Renal cortical epithelial cell (primary cell): ENCODE measurements at places on chromosomes 6 and 20. TPM values are rescaled to one million over a fixed set of nuclear protein-coding genes. Genes with fewer than 3 reads are reported as not detected.

- DNase-seq = no peak
These were observed 39.6 kb downstream of the ILRUN start for GRCh38 chr6:34657037-34657306.

GRCh38 chr6:134177236-134177635 lies 124.8 kb upstream of the SLC2A12 start:
- DNase-seq = no peak

DNA sequence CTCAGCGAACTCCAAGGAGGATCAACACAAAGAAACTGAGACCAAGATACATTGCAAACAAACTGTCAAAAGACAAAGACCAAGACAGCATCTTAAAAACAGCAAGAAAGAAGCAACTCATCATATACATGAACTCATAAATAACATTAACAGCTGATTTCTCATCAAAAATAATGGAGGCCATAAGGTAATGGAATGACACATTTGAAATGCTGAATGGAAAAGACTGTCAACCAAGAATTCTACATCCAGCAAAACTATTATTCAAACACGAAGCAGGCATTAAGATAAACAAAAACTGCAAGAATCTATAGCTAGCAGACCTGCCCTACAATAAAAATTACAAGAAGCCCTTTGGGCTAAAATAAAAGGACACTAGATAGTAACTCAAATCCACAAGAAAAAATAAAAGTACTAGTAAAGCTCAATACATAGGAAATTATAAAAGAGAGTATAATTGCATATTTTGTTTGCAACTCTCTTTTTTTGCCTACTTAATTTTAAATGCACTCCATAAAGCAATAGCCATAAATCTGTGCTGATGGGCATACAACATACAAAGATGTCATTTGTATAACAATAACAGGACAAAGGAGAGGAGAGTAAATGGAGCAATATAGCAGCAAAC lies 37.9 kb upstream of the FOXF2 start:
- no peak for DNase-seq

DNA sequence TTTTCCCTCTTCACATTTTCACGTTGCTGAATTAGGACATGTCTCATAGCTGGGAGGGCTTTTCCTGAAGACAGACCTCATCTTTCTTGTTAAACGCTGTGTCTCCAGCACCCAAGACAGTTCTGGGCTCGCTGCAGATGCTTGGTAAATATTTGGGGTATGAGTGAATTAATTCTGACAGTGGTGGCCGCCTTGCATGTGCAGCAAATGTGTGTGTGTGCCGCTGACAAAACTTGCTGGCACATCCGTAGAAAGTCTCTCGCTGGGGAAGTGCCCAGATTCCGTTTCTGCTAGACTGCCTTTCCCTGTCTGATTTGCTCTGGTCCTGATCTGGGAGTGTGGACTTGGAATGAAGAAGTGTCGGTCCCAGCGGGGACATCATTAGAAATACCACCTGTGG lies 48.2 kb upstream of the ZNFX1 start:
- no peak for DNase-seq

DNA sequence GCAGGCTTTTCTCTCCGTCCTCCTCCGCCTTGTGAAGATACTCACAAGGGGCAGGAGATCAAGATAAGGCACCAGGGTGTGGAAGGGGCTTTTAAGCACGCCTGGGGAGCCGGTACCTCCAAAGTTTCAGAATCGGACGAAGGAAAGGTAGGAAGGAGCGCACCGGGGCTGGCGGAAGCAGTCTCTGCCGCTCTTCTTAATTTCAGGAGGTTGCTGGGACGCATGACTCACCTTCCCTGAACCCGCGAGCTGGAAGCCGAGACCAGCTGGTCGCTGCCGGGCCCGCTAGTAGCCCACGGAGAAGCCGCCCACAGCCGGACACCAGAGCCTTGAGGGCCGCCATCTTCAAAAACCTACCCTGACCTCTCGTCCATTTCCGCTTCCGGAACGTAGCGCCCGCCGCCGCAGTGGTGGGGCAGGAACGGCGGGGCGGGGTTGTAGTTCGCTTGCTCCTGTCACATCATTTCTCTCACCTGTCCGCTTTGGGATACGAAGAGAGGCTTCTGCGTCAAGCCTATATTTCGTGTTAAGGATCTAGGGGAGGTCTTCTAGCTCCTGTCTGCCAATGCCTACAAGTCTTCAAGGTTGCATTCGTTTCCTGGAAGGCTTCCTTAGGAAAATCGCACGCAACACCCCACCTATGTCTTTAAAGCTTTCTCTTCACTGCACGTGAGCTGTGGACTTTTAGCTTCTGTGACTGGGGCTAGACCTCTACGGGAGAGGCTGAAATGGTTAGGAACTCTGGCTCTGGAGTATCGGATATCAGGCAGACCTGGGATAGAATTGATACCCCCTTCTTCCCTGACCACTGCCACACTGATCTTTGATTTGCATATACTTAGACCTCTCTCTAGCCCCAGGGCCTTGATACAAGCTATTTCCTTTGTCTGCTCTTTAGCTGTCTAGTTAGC lies at the start of gene MRPS18A:
Gene MRPS18A, minus strand, starts transcription at position 355 of the 911 bp plus-strand sequence. Its CDS starts 12 bp downstream, at position 343.
- peak; percentile 62 for DNase-seq

GRCh38 chr20:53656293-53657202 lies 62.9 kb upstream of the ZNF217 start:
- DNase-seq = peak; percentile 96

DNA sequence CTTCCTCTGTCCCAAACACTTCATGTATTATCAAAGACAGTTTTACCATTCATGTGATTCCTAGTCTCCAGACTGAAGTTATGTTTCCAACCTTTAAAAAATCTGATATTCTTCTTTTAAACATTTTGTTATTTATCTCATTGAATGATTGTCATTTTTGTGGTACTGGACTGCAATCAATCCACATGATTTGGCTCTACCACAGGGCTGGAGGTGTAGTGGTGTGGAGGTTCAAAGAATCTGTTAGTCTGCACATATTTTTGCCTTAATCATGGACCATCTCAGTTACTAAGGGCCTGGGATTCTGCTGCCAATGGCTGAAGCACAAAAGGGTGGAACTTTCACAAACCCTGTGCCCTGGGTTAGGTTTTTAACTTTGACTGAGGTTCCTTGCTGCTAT lies 164.1 kb upstream of the JAG1 start:
- no peak for DNase-seq

DNA sequence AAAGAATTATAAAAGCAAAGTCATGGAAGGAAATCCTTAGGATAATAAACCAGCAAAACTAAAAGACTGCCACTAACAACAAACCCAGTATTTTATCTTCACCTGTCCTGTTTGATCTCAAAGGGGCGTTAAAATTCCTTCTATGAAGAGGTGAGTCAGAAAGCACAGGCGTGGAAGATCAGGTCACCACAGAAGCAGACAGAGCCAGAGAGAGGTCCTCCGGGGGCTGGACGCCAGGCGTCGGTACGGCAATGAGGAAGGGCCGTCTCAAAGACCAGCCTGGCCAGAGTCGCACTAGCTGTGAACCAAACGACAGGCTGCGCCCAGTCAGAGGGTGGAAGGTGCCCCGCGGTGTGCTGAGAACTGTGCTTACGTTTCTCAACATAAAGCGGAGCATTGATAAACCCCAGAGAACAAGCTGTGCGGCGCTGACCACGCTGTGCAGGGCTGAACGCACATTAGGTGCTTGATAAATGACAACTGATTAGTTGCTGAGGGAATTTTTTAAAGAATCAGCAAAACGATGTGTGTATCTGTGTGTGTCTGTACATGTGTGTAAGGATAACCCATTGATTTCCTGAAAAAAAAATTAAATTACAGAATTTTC lies 85.6 kb downstream of the RNASET2 start:
- no peak for DNase-seq

DNA sequence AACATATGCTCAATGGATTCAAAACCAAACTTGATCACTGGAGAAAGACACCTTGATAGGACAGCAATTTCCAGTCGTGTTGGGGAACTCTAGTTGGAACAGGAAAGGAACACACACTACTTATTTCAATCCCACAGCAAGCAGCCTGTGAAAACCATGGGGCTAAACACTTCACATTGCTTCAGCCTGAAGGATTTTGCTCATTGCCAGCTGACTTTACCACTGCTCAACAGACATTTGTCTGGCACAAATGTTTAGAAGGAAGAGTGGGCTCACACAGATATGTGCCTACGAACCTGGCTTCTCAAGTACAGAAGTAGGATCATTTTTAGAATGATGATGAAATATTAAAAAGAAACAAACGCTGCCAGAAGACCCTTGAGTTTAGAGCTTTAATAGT lies 598.1 kb downstream of the PHF3 start:
- no peak for DNase-seq

GRCh38 chr20:2005831-2006426 lies 12.1 kb upstream of the PDYN start:
- peak; percentile 33 for DNase-seq

GRCh38 chr6:110882274-110882619 lies 7.7 kb downstream of the AMD1 start:
- no peak for DNase-seq

GRCh38 chr6:54801669-54802068 lies 44.9 kb upstream of the FAM83B start:
- peak; percentile 95 for DNase-seq

- no peak for DNase-seq
These were observed 5.5 kb downstream of the E2F1 start for GRCh38 chr20:33680686-33681085.

- no peak for DNase-seq
These were observed 8.2 kb downstream of the FAM135A start for GRCh38 chr6:70421509-70421908.

DNA sequence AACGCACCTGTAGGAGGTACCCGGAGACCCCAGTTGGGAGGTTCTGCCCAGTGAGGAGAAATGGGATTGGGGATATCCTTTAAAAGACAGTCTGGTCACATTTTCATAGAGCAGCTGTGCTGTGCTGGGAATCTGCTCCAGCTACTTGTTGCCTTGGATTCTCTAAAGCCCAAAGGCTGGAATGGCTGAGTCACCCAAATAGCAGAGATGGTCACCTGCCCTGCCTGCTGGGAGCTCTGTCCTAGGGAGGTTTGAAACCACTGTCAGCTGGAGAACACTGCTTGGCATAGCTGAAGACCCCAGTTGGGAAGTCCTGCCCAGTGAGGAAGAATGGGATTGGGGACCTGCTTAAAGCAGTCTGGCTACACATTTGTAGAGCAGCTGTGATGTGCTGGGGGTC lies 34.8 kb upstream of the TFB1M start:
- no peak for DNase-seq

DNA sequence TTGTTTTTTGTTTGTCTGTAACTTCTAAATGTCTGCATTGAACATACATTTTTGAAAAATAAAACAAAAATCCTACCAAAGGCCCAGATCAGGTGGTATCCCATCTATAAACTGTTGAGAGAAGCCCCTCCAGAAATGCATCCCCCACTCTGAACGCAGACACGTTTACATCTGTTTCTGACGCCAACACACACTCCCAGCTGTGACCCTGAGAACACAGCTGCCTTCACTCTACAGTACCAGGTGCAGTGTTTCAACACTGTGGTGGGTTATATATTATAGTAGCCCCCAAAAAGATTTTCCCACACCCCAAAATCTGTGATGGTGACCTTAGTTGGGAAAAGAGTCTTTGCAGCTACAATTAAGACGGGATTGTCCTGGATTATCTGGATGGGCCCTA lies 199.1 kb upstream of the JARID2 start:
- no peak for DNase-seq

Gene MUC21
- not detected in 2 replicates for total RNA-seq

Gene SAMD5
- total RNA-seq = 0.87 and 3.3 TPM in 2 replicates

Gene RSPH9
- 0.17 and 0.35 TPM in 2 replicates for total RNA-seq

Gene C20orf141
- not detected in 2 replicates for total RNA-seq

Gene ASIP
- not detected in 2 replicates for total RNA-seq

Gene C4B
- 0.35 and 32.2 TPM in 2 replicates for total RNA-seq

Gene TSPO2
- total RNA-seq = not detected in 2 replicates

Gene TUBB1
- total RNA-seq = not detected in 2 replicates

Gene ENPP1
- total RNA-seq = 3.8 and 6.0 TPM in 2 replicates

Gene EEF1A2
- total RNA-seq = 4.5 and 29.3 TPM in 2 replicates

Gene VWA7
- total RNA-seq = 2.6 and 8.5 TPM in 2 replicates

Gene CLVS2
- under 0.01 TPM in 1 of 2 replicates, not detected in the other for total RNA-seq

Gene ARID1B
- 16.7 and 75.8 TPM in 2 replicates for total RNA-seq

Gene GPR6
- total RNA-seq = not detected in 2 replicates

Gene ARMH2
- total RNA-seq = not detected in 2 replicates
